NCI-H69 (cell line): ENCODE measurements at places on chromosomes 12 and 14.

- DNase-seq, result no peak
Measured at GRCh38 chr12:32756476-32757066, 874 bp upstream of the YARS2 start.

DNA sequence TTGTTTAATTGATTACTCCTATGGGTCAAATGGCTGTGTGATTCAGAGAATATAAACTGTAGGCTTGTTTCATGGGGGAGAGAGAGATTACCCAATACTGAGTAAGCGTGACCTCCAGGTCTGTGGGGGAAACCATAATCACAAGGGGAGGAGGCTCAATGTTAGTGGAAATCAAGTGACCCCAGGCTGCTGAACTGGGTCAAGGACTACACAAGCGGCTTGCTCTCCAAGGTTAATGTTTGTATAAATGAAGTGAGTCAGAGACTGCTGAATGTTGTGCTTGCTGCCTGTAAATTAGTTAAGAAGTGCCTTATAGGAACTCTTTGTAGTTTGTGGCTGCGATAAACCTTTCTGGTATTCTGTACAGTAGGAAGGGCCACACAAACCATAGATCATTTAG lies 479.7 kb downstream of the AACS start:
- DNase-seq, result no peak

- DNase-seq, result no peak
Measured at GRCh38 chr12:118835926-118836325, 145.4 kb upstream of the SRRM4 start.

DNA sequence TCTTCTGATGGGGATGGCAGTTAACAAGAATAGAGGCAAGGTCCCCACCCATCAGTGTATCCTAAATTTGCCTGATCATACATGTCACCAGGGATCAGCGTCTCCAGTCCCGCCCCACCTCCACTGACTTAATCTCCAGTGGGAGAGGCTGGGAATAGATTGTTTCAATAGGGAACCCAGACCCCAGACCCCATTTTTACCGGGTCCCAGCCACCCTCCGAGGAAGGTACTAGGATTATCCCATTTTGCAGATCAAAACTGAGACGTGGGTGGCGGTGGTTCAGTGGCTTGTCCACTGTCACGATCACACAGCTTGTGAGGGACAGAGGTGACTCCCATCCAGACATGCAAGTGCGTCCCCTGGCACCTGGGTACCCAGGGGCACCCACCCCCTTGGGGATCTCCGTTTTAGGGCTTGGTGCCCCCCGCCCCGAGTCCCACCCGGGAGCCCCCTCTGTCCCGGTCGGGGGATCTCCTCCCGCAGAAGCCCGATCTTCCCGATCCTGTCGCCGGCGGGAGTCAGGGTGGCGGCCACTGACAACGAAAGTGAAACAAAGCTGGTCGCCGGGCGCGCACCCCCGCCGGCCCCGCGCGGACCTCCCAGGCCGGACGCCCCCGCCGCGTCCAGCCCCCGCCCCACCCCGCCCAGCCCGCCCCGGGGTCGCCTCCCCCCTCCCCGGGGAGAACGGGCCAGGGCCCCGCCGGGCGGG lies 523 bp downstream of the WSB2 start:
- DNase-seq, result peak; percentile 79

DNA sequence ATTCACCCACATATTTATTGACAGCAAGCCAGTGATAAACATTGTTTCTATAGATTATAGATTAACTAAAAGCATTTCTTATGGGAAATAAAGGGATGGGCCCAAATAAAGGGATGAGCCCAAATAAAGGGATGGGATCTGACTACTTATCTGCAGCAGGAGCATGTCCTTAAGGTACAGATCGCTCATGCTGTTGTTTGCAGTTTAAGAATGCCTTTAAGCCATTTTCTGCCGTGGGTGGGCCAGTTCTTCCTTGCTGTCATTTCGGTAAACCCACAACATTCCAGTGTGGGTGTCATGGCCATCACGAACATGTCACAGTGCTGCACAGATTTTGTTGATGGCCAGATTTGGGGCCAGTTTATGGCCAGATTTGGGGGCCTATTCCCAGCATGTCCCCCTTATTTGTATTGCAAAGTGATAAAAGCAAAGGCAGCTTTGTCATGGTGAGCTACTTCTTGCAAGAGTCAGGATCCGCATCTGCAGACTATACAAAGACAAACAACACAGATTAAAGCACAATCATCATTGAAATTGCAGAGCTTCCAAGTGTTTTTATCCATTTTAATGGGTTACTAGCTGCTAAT lies 700.7 kb downstream of the LRFN5 start:
- no peak for DNase-seq

- peak; percentile 20 for DNase-seq
Measured at GRCh38 chr14:26319139-26319864, 278.5 kb downstream of the NOVA1 start.

- DNase-seq, result no peak
Measured at GRCh38 chr14:41606282-41606531, 469 bp upstream of the LRFN5 start.

GRCh38 chr14:100825713-100826331 lies at the start of gene MEG3:
TSS of gene MEG3 (plus strand) at chr14:100826118.
- DNase-seq, result peak; percentile 84

GRCh38 chr14:66381755-66382154 lies 104.4 kb upstream of the CCDC196 start:
- no peak for DNase-seq

GRCh38 chr14:37848985-37849621 lies 253.7 kb downstream of the TTC6 start:
- DNase-seq, result no peak

- peak; percentile 77 for DNase-seq
Measured at GRCh38 chr12:123059500-123059899, 79.0 kb downstream of the ARL6IP4 start.

- peak; percentile 30 for DNase-seq
Measured at GRCh38 chr14:63867933-63868921, 15.4 kb downstream of the SYNE2 start.

DNA sequence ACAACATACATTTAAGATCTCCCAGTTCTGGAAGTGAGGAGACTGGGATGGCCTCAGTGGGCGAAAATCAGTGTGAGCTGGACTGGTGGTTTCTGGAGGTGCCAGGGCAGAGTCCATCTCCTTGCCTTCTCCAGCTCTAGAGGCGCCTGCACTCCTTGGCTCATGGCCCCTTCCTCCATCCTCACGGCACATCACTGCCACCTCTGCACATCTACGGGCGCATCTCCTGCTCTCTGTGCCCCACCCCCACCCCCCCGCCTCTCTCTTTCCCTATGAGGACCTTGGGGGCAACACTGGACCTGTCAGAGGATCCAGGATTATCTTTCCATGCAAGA lies 62.8 kb upstream of the DIO3 start:
- DNase-seq, result no peak

DNA sequence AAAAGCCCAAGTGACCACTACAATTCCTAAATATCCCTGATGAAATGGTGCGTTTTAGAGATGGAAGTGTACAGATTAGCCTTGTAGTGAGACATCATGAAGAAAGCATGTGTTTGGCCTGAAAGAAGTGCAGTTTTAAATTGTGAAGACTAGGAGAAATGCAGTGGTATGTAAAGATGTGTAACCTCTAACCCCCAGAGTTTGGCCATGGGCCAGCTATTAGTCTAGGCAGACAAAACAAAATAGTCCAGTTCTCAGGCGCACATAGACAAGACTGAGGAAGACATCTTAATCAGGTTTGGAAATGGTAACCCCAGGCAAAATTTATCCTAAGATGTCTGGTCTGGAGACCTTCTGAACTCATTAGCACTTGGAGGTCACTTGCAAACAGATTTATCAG lies 23.4 kb downstream of the WBP11 start:
- no peak for DNase-seq

DNA sequence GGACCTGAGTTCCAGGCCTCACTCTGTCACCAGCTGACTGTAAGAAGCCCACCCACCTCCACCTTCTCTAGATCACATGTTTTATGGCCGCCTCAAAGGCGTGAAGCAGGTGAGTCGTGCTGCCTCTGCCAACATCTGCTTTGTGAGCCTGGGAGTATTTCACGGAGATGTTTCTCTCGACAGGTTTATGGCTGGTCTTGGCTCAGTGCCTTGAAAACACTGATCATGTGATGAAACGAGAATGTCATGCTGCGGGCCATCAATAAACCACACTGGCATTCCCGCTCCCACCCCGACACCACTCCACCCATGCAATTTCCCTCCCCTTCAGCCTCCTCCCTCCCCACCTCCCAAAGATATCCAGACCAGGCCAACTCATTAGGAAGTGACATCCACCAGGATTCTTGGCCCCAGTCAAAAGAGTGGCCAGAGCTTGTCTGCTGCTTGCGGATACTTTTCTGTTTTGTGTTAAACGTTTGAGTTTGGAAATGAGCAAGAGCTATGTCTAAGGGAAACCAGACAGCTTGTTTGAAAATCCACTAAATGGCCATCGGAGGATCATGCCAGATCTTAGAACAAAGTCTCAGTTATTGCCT lies 53.8 kb upstream of the NTF3 start:
- peak; percentile 79 for DNase-seq

- DNase-seq, result no peak
Measured at GRCh38 chr12:13121568-13121967, 18.1 kb upstream of the GSG1 start.

DNA sequence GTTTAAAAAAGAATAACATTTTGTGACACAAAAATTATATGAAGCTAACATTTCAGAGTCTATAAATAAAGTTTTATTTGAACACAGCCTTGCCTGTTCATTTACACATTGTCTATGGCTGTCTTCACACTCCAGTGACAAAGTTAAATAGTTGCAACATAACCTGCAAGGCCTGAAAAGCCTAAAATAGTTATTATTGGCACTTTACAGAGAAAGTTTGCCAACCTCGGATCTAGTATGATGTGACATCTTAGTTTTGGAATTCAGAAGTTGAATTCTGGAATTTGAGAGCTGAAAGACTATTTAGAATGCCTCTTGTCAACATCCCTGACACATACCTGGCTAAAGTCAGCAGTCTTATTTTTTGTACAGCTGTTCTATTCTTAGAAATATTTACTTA lies 68.3 kb downstream of the DYRK2 start:
- peak; percentile 59 for DNase-seq

GRCh38 chr14:32710731-32711680 lies 227.7 kb upstream of the NPAS3 start:
- peak; percentile 66 for DNase-seq

GRCh38 chr14:64417055-64417770 lies 29.1 kb downstream of the MTHFD1 start:
- no peak for DNase-seq

DNA sequence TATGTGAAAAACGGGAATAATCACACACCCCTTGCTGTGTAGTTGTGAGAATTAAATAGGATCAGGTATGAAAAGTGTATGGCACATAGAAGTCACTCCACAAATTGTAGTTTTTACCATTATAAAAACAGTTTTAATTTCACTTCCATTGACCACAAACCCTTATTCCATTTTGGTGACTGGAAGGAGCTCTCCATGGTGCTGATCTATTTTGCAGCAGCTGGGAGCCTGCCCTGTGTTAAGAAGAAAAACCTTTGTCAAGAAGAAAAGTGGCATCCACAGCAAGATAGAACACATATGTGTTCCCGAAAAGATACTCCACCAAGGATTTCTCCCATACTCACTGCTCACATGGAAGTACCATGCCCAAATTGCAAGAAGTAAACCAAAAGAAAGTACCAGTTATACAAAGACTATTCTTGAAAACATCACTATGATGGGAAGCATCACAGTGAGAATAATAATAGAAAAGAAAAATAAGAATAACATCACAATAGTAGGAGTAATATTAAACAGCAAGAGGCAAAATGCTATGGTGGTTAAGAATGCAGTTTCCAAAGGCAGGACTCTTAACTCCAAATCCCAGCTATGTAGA lies 58.7 kb downstream of the TUNAR start:
- no peak for DNase-seq

GRCh38 chr14:98278800-98279199 lies 993.2 kb downstream of the BCL11B start:
- DNase-seq, result no peak

DNA sequence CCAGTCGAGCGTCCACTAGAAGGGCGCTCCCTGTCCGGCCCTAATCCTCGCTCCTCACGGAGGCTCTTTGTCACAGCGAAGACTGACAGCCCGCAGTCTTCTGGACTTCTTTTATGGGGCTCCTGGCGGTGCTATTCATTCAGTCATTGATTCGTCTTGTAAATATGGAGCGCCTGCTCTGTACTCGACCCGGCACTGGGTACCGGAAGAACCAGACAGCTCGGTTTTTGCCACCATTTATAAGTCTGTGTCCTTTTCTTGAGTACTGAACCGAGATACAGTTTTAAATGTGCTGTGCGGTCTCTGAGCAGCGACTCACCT lies 570 bp downstream of the DMAC2L start:
- DNase-seq, result peak; percentile 85

DNA sequence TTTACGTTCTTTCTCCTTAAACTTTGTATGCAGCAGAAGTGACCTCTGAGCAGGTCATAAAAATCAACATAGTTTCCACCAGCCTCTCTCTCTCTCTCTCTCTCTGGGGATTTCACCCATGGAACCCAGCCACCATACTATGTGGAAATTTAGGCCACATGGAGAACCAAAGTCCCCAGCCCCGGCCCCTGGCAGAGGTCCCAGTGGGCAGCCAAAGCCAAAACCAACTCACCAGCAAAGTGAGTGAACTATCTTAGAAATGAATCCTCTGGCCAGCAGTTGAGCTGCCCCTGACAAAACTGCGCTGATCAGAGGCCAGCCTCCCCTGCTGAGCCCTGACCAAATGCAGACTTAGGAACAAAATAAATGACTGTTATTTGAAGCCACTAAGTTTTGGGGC lies 9.2 kb downstream of the DUSP6 start:
- DNase-seq, result no peak

DNA sequence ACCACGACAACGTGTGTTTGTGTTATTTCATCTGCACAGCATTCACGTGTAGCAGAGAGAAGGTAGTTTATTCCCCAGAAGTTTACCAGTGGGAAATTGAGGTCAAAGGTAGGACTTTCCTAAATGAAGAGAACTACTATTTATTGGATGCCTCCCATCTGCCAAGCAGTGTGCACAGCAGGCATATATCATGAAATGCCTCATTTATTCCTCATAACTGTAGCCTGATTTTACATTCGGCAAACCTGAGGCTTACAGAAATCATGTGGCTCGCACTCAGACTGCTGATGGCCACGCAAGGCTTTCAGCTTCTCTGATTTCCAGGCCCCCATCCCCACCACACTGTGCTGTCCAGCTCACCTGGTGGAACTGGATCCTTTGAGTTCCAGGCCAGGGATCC lies 33.5 kb downstream of the NTF3 start:
- DNase-seq, result no peak

DNA sequence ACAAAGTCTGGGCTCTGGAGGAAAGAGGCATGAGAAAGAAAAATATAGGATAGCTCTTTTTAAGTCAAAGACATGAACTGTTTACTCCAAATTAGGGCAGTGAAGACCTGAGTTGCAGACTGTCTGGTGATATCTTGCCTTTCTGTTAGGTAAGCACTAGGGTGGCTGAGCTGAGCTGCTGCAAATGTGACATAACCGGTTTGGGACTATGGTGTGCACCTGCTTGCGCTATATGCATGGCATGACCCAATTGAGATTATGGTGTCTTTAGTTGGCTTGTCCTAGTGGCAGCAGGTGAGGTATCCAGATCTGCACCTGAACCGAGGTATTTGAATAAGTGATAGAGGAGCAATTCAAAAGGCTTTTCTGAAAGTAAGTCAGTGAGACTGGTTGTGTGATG lies 345.6 kb downstream of the APAF1 start:
- DNase-seq, result no peak
